ENCODE measurements at places on chromosomes 16 and 17. TPM values are rescaled to one million over a fixed set of nuclear protein-coding genes. Genes with fewer than 3 reads are reported as not detected.
A peak's percentile ranks its signal among the peaks of the same experiment; 100 is the strongest.

DNA sequence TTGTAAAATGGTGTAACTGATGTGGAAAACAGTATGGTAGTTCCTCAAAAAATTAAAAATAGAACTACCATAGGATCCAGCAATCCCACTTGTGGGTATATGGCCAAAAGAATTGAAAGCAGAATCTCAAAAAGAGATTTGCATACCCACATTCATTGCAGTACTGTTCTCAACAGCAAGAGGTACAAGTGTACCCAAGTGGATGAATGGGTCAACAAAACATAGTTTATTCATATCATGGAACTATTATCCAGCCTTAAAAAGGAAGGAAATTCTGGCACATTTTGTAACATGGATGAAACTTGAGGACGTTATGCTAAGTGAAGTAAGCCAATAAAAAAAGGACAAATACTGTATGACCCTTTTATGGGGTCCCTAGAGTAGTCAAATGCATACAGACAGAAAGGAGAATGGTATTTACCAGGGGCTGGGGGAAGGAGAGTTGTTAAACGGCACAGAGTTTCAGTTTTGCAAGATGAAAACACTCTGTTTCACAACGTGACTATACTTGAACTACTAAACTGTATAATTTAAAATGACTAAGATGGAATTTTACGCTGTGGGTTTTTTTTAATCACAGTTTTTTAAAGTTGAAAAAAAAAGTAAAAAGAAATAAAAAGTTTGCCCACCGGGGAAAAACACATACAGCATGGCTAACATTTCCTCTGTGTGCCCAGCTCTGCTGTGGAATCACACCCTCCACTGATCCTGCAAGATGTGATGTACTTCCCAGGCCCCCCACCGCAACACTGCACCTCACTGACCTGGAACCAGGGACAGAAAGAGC is 6.1 kb downstream of the TVP23A start:
- H3K27ac ChIP-seq, result no peak overlapping the region
- no peak for DNase-seq
- no peaks in the 10 kb centered on the region for H3K27me3 ChIP-seq

DNA sequence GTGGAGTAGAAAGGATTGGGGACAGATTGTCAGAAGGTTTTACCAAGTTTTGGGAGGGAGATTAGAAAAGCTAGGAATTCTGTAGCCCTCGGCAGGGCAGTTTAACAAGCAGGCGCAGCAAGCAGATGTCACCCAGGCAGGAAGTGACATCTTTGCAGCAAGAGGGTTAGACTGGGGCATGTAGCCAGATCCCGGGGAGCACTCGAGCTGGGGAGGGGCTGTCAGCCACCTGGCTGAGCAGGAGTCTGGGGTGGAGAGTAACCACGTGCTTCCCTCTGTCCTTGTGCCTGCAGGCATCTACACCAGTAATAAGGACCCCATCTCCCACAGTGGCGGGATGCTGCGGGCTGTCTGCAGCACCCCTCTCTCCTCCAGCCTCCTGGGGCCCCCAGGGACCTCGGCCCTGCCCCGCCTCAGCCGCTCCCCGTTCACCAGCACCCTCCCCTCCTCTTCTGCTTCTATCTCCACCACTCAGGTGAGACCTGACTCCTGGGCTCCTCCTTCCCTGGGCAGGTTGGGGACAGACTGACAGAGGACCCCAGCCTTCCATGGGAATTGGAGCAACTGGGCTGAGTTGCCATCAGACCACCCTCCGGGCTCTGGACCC is 12.2 kb downstream of the MLLT6 start:
- no peak overlapping the region for H3K27ac ChIP-seq
- H3K27me3 ChIP-seq, result no peaks in the 10 kb centered on the region
- peaks cover 24% of the 10 kb centered on the region for H3K36me3 ChIP-seq
- H3K4me1 ChIP-seq, result no peaks in the 10 kb centered on the region

DNA sequence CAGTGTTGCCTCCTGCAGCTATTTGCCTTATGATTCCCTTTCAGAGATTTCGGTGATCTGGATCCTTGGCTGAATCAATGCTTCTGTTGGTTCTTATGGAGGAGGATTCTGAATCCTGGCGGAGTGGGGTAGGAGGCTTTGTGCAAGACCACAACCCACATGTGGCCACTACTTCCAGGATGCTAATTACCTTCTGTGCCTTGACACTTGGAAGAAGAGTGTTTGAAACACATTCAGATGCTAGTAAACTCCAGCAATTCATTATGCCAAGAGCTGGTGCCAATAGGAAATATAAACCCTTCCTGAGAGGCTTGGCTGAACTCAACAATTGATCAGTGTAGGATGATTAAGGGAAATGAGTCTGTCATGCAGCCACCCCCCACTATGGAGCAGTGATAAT is 12.1 kb upstream of the NLRP1 start:
- peaks cover 76% of the 10 kb centered on the region for H3K27me3 ChIP-seq
- no peaks in the 10 kb centered on the region for H3K4me1 ChIP-seq
- no peaks in the 10 kb centered on the region for H3K36me3 ChIP-seq

- H3K27ac ChIP-seq, result no peak overlapping the region
- no peaks in the 10 kb centered on the region for H3K36me3 ChIP-seq
- H3K4me3 ChIP-seq, result no peak overlapping the region
- H3K27me3 ChIP-seq, result no peaks in the 10 kb centered on the region
- H3K4me1 ChIP-seq, result no peaks in the 10 kb centered on the region
Observed at GRCh38 chr16:22054847-22055590, 37.3 kb upstream of the VWA3A start.

The CSH1 gene
- not detected for total RNA-seq

- no peaks in the 10 kb centered on the region for H3K4me1 ChIP-seq
- H3K36me3 ChIP-seq, result no peaks in the 10 kb centered on the region
- DNase-seq, result peak; percentile 29
- no peaks in the 10 kb centered on the region for H3K27me3 ChIP-seq
Observed at GRCh38 chr17:34171245-34171818, 83.8 kb upstream of the CCL2 start.

DNA sequence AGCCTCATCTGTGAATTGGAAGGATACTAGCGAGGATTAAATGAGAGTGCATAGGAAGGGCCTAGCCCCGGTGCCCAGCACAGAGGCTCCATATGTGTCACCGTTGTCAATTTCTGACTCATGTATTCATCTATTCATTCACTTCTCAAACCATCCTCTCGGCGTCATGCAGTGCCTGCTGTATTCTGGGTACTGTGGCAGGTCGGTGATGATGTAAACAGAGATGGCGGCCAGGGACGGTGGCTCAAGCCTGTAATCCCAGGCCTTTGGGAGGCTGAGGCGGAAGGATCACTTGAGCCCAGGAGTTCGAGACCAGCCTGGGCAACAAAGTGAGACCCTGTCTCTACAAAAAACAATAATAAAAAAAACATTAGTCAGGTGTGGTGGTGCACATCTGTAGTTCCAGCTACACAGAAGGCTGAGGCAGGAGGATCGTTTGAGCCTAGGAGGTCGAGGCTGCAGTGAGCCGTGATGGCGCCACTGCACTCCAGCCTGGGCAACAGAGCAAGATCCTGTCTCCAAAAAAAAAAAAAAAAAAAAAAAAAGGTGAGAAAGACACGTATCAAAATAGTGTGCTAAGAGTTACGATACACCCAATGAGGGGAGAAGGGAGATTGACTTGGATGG is 4.3 kb upstream of the PPP1R1B start:
- peak overlapping the region; percentile 9 for H3K4me3 ChIP-seq
- peaks cover 9% of the 10 kb centered on the region for H3K4me1 ChIP-seq
- peaks cover 15% of the 10 kb centered on the region for H3K27me3 ChIP-seq
- no peak overlapping the region for H3K27ac ChIP-seq

DNA sequence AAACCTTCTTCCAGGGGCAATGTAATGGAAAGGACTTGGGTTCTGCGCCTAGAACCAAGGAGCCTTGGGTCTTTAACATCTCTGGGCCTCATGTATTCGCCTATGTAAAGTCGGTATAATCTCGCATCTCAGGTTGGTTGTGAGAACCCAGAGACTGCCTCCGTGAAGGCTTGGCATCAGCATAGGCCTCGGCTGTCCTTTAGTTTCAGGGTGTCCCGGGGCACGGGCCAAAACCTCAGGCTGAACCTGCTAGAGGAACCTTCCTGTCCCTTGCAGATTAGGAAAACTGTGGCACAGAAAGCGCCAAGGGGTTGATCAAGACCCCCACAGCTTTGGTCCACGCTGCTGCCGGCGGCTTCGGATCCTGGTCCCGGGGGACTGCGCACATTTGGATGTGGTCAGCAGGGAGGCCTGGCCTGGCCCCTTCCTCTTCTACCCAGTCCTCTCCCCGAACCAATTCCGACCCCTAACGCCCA is 772 bp upstream of the PHAF1 start:
- DNase-seq, result no peak
- peak overlapping the region; percentile 80 for H3K27ac ChIP-seq
- peak overlapping the region; percentile 82 for H3K4me3 ChIP-seq
- peaks cover 22% of the 10 kb centered on the region for H3K4me1 ChIP-seq
- H3K27me3 ChIP-seq, result no peaks in the 10 kb centered on the region

Data from MCF 10A (cell line).